ENCODE measurements at places on chromosomes 5 and 9. TPM values are rescaled to one million over a fixed set of nuclear protein-coding genes. Genes with fewer than 3 reads are reported as not detected.

WNT8A gene
- 0.14 TPM for polyA plus RNA-seq

TAF1L gene
- 0.10 TPM for polyA plus RNA-seq

GRCh38 chr9:28956116-28956880 is 1383.0 kb upstream of the C9orf72 start:
- DNase-seq: no peak

GRCh38 chr5:134545070-134545868 is 19.8 kb downstream of the JADE2 start:
- no peak for DNase-seq

DNA sequence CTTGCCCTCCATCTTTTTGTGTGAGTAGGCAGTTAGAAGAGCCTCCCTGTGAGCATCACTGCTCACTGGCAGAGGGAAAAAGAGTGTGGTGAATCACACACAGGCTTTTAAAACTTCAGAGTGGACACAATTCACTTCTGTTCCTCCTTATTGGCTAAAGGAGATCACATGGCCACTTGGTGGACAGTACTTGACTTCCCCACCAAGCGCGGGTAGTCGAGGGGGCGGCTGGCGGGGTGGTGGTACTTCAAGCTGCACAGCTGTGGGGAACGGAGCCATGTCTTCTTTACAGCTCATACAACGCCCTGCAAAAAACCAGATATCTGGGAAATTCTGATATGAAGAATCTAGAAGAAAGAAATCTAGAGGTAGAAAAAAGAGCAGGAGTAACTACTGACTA is 95.4 kb downstream of the PAM start:
- no peak for DNase-seq

DNA sequence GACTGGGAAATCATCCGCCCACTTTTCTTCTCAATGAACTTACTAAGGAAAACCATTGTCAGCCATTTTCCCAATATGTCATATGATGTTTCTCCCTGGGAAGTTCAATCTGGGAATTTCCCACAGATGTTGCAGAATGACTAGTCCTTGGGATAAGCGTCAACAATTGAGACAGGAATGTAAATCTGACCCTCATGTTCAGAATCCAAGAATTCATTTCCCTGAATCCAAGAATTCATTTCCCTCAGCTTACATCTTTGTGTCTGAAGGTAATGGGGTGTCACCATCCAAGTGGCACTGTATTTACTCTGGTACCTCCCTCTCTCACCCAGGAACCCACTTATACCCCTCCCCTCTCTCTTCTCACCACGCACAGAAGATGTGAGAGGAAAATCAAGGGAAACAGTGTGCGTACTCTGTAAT is 7.4 kb downstream of the KLF9 start:
- no peak for DNase-seq

DNA sequence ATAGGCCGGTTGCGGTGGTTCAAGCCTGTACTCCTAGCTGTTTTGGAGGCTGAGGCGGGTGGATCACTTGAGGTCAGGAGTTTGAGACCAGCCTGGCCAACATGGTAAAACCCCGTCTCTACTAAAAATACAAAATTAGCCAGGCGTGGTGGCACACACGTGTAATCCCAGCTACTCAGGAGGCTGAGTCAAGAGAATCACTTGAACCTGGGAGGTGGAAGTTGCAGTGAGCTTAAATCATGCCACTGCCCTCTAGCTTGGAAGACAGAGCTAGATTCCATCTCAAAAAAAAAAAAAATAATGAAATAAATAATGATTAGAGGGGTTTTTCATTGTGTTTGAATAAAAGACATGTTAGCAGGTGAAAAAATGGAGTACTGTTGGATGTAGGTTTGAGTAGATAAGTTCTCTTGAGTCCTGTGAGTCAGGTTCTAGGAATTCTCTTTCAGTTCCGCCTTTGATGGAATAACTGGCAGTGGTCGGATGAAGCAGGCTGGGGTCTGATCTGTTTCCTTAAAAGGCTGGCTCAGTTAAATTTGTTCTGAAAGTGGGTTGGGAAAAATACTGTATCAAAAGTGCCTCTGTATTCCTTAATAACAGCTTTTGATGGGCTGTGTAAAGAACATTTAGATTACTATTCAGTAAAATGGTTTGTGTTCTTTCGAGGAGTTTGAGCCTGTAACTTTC is 73.2 kb downstream of the AOPEP start:
- no peak for DNase-seq

Measured in left renal pelvis (tissue), 4 donors.